Esophagus (tissue), 2 donors: ENCODE measurements at places on chromosomes 6 and 20. TPM values are rescaled to one million over a fixed set of nuclear protein-coding genes. Genes with fewer than 3 reads are reported as not detected.

Gene RHAG
- 0.05 TPM for polyA plus RNA-seq

Gene SRSF12
- polyA plus RNA-seq: 0.41 TPM

Gene POLR1H
- polyA plus RNA-seq: 48.0 TPM

Gene LPA
- polyA plus RNA-seq: 0.01 TPM

Gene PPP1R3G
- polyA plus RNA-seq: 0.92 TPM

Gene ZSCAN31
- 9.2 TPM for polyA plus RNA-seq

Gene POU5F1
- polyA plus RNA-seq: 0.59 TPM

Gene TBXT
- not detected for polyA plus RNA-seq

Gene STX11
- polyA plus RNA-seq: 3.9 TPM

Gene KIF16B
- polyA plus RNA-seq: 5.2 TPM

Gene CAGE1
- polyA plus RNA-seq: 0.02 TPM

Gene NRSN1
- not detected for polyA plus RNA-seq

Gene LCA5
- 0.73 TPM for polyA plus RNA-seq

Gene TMC2
- polyA plus RNA-seq: not detected

Gene WFDC10B
- 0.18 TPM for polyA plus RNA-seq

Gene TRIM40
- polyA plus RNA-seq: not detected

Gene OPN5
- not detected for polyA plus RNA-seq

Gene NMBR
- not detected for polyA plus RNA-seq

Gene HLA-DPA1
- 27.2 TPM for polyA plus RNA-seq

Gene TINAG
- polyA plus RNA-seq: not detected
